ENCODE measurements at places on chromosomes 12 and 14.

- DNase-seq: no peak
Measured at GRCh38 chr12:65905405-65905804, 81.1 kb downstream of the HMGA2 start.

GRCh38 chr12:94148739-94149118 is 352 bp downstream of the PLXNC1 start:
- DNase-seq: no peak

- DNase-seq: peak; percentile 67
Measured at GRCh38 chr14:54627540-54628363, 60.8 kb downstream of the SAMD4A start.

DNA sequence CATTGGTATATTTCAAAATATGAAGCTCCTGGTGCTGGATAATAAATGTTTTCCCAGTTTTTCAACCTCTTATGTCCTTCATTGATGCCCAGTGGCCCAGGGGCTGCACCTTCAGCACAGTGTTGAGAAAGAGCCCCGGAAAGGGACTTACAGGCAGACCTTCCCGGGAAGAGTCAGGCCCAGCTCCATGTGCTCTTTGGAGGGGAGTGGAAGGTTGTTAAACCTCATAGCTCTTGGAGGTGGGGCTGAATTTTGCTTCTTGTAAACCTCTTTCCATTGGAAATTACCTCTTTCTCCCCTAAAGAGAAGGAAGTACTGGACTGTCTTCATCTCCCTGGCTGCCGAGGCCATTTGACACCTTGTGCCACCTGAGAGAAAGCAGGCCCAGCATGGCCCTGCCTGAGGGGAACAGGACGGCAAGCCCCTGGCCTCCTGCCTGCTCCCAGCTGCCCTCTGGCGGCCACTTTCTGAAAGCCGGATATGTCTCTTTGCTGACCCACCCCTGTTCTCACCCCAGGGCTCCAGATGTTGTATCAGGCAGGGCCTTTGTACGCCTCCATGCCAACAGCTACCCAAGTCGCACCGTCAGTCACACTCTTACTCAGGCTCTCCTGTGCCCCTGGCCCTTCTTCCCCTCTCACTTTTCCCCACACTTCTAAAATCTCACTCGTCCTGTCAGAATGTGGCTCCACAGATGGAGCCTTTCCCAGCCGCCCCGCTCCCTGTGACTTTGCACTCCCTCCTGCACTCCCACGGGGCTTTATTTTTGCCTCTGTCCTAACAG is 43.0 kb downstream of the EVL start:
- DNase-seq: peak; percentile 87

DNA sequence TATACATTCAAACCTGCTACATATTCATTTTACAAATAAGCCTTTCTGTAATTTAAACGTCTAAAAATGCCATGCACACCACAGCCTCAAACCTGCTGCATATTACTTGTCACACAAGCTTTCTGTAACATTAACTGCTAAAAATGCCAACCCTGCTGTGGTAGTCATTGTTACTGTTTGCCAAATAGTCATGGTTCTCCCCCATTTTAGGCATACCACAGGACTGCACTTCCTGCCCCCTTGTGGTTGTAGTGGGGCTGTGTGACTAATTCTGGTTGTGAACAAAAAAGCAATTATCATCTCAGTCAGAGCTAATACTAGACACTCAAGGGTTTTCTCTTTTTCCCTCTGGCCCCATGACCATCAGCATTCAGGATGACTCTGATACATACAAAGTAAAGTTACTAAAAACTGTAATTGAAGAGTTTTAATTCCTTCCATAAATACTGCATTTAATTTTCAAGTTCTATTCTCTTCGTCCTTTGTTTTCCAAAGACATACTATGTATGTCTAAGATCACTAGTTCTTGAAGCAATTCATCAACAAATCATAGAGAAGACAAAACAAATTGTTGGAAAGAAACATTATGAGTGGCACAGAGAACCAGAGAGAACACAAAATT is 5.7 kb upstream of the SLC35F4 start:
- peak; percentile 41 for DNase-seq

DNA sequence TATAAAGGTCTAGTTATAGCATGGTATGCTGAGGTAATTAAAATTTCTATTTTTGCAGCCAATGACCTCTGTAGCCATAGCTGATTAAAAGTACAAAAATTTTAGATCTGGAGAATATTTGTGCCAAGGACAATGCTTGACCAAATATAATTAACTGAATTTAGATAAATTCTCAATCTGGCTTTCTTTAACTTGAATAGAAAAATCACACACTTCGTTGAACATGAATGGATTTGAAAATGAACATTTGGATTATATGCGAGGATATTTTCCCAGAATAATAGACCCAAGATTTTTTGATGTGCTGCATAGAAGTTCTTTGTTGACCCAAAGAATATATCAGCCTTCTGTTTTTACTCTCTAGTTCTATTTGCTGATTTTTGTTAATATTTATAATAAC is 38.4 kb upstream of the G2E3 start:
- no peak for DNase-seq

GRCh38 chr12:121061831-121062230 is 22.8 kb upstream of the OASL start:
- no peak for DNase-seq

- no peak for DNase-seq
Measured at GRCh38 chr14:104523546-104523935, 56.0 kb upstream of the C14orf180 start.

- no peak for DNase-seq
Measured at GRCh38 chr14:70666361-70666686, 24.6 kb downstream of the TTC9 start.

GRCh38 chr14:58705066-58705465 is 67.3 kb downstream of the DACT1 start:
- no peak for DNase-seq

GRCh38 chr12:77033658-77034536 is 31.5 kb downstream of the E2F7 start:
- no peak for DNase-seq

- DNase-seq: no peak
Measured at GRCh38 chr12:22473212-22473611, 71.1 kb downstream of the C2CD5 start.

Measured in activated CD4-positive, alpha-beta T cell treated with anti-CD3 and anti-CD28 coated beads, Interleukin-2, Interleukin-4, amounts not matched to agents 100 ng/mL and 50 ng/mL, durations not matched to agents 16 hours and 8 hours (primary cell).